ENCODE measurements at places on chromosomes 11 and 22. TPM values are rescaled to one million over a fixed set of nuclear protein-coding genes. Genes with fewer than 3 reads are reported as not detected.

RFPL2 gene
- 0.18 TPM for total RNA-seq

SCUBE2 gene
- 13.6 TPM for total RNA-seq

DSCAML1 gene
- total RNA-seq: 6.0 TPM

CEP126 gene
- total RNA-seq: 2.3 TPM

HBD gene
- 1.3 TPM for total RNA-seq

NXPE4 gene
- not detected for total RNA-seq

DNAJB7 gene
- not detected for total RNA-seq

GSTT2B gene
- total RNA-seq: 1.5 TPM

PPP1R14B gene
- total RNA-seq: 48.6 TPM

C22orf42 gene
- total RNA-seq: not detected

TSSK2 gene
- total RNA-seq: not detected

SERHL2 gene
- total RNA-seq: 2.7 TPM

OR52E8 gene
- total RNA-seq: not detected

C22orf15 gene
- 1.1 TPM for total RNA-seq

PARVB gene
- total RNA-seq: 36.4 TPM

OR52N5 gene
- not detected for total RNA-seq

HPS5 gene
- 25.2 TPM for total RNA-seq

GRM5 gene
- total RNA-seq: 1.2 TPM

KCNE3 gene
- total RNA-seq: 18.6 TPM

OR8G5 gene
- not detected for total RNA-seq

P2RX6 gene
- 2.3 TPM for total RNA-seq

VWA5A gene
- 27.7 TPM for total RNA-seq

ANO5 gene
- total RNA-seq: 13.9 TPM

RASD2 gene
- total RNA-seq: 1.2 TPM

TRIM29 gene
- 3.0 TPM for total RNA-seq

CCND1 gene
- total RNA-seq: 233 TPM

PKP3 gene
- 5.2 TPM for total RNA-seq

DDI1 gene
- total RNA-seq: not detected

LRRN4CL gene
- total RNA-seq: 5.4 TPM

CABP4 gene
- 0.58 TPM for total RNA-seq

C11orf65 gene
- total RNA-seq: 0.64 TPM

DGCR6L gene
- 62.5 TPM for total RNA-seq

KCNJ1 gene
- 120 TPM for total RNA-seq

AASDHPPT gene
- 84.8 TPM for total RNA-seq

TMEM123 gene
- total RNA-seq: 109 TPM

MS4A1 gene
- total RNA-seq: 1.3 TPM

HBG2 gene
- total RNA-seq: 14,762 TPM

MAJIN gene
- 0.70 TPM for total RNA-seq

WNT7B gene
- 16.3 TPM for total RNA-seq

LARGE2 gene
- total RNA-seq: 14.3 TPM

CDCA5 gene
- total RNA-seq: 6.4 TPM

SMIM38 gene
- total RNA-seq: 0.99 TPM

YPEL4 gene
- total RNA-seq: 1.9 TPM

DGAT2 gene
- total RNA-seq: 6.2 TPM

OR8K5 gene
- total RNA-seq: not detected

HDHD5 gene
- 29.3 TPM for total RNA-seq

LRFN4 gene
- 23.4 TPM for total RNA-seq

MRGPRE gene
- not detected for total RNA-seq

RHOD gene
- 13.7 TPM for total RNA-seq

MRGPRX4 gene
- not detected for total RNA-seq

ZNF143 gene
- total RNA-seq: 30.1 TPM
